ENCODE measurements at places on chromosomes 2 and 18.

DNA sequence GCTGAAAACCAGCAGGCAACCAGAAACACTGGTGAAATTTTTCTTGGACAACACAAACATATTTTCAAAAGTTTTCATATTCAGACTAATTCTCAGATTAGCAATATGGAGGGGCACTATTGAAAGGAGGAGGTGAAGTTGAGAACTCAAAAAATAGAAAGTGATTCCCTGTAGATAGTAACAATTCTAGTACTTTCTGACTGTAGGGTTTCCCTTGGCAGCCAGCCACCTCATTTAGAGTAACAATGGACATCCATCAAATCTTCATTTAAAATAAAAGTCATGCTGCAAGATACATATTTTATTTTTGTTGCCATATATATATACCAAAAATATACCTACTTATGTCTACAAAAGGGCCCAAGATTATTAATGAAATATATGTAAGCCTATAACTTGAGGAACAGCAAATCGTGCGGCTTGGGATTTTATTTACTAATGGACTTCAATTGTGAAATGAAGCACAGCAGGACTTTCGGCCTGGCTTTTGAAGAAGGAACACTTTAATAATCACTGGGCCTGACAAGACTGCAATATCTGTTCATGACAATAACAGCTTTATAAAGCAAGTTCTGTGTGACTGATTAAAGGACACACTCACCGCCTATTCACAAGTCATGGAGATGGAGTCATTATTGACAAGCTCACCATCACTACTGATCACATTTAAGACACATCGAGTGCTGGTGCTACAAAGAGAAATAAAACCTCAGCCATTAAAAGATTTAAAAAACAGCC lies 6.8 kb upstream of the NR4A2 start:
- DNase-seq = peak; percentile 50

DNA sequence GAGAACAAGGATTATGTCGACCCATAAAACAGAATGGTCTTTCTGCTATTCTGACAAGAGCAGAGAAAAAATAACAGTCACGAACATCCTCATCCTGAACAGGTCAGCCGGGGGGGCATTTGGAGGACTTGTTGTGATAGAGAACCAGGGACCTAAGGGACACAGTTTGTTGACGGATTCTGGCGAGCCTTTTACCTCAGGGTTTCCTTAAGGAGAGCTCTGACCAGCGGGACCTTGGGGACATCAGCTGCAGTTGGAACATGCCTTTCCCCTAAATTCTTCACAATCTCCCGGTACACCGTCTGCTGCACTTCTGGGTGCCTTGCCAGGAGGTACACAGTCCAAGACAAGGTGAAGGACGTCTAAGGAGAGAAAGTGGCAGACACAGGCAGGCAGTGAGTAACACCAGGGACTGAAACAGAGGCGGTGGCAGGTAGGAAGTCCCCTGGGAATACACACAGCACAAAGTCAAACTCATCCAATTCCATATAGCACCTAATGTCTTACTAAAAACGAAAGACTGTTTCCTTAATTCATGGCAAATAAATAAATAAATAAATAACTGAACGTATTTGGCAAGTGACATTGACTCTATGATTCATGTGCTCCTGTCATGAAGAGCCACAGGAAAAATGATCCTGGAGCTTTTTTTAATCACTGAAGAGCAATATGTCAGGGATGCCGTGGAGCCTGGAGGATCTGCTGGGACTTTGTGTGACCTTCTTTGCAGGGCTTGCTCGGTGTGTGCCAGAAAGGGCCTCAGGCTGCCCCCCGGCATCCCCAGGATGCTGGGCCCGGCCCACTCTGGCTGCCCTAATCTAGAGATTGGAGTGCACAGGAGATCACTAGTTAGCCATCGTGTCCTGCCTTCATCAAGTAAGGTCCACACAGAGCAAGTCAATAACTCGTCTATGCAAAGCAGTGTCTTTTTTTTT lies 24.7 kb downstream of the CYP27C1 start:
- no peak for DNase-seq

GRCh38 chr2:8860239-8860638 lies 22.8 kb upstream of the KIDINS220 start:
- no peak for DNase-seq

DNA sequence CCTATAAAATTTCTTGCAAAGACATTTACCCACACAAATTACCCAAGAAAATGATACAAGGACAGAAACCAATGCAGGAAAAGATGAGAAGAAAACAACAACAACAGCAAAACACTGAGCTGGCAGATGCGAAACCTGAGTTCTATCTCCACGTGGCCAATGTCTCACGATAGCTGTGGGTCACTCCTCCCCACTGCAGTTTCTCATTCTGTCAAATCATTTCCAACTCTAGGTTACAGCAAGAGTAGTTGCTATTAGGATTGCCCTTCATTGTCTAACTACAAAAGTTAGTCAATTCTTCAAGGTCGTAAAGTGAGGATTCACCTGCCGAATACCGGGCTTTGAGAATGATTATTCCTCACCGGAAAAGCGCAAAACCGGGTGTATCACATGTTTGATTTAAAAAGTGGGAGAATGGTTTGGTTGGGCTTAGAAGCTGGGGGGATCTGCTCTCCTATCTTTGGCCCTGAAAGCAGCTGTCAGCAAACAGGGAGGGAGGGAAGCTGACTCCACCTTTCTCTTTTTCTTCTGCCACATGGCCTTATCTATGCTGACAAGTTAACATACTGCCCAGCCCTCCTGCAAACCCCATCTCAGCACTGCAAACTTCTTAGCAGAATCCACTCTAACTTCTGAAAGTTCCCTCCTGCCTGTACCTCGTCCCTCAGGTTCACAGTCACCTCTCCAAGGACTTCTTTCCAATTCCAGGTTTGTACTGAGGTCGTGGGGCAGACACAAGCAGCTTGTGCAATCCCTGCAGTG lies 473.0 kb downstream of the SOX11 start:
- DNase-seq = no peak

DNA sequence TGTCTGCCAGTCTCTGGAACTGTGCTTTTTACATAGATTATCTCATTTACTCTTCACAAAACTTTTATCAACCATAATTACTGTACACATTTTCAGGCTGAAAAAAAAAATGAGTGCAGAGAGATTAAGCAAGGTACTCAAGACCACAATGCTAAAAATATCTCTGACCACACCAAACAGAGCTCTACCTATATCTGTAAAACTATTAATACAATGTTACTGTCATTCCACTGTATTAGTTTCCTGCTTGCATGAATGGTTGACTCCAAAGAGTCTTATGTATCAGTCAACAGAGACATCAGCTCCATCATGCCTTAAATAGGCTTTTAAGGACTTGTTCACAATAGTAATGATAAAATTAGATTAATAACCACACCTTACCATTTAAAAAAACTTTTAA lies 134.7 kb upstream of the CCDC150 start:
- no peak for DNase-seq

- no peak for DNase-seq
Observed at GRCh38 chr18:63182861-63183260, 136.7 kb downstream of the BCL2 start.

DNA sequence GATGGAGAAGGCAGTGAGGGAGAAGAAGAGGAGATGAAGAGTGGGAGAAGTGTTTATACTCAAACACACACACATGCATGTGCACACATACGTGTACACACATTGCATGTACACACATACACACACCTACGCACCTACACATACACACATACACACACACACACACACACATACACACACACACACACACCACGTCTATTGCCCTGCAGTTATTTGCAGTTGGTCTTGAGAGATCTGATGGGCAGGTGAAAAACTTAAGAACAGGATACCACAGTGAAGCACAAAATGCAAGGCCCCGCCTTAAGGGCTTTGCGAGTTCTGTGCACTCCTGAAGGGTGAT lies 190.2 kb downstream of the MYCN start:
- DNase-seq = no peak

Measured in NCI-H510A treated with DMSO at 0.1 percent for 48 hours (cell line).